Stimulated activated CD8-positive, alpha-beta memory T cell treated with anti-CD3 and anti-CD28 coated beads, Interleukin-4, amount 100 ng/mL, for 48 hours (primary cell): ENCODE measurements at places on chromosomes 3 and 15.

DNA sequence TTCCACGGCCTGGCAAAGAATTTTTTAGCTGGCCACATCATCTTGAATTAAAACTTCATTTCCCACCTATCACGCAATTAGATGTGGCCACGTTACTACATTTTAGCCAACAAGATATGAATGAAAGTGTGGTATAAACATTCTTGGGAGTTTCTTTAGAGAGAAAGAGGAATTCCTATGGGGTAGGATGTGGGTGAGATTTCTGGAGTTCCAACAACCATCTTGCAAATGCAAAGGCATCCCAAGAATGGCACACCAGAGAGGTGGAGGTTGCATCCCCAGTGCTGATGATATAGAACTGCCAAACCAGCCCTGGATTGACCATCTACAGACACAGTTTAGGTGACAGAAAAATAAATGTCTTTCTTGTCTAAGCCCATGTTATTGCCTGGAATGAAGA is 66.3 kb upstream of the AKAP13 start:
- DNase-seq, result no peak

DNA sequence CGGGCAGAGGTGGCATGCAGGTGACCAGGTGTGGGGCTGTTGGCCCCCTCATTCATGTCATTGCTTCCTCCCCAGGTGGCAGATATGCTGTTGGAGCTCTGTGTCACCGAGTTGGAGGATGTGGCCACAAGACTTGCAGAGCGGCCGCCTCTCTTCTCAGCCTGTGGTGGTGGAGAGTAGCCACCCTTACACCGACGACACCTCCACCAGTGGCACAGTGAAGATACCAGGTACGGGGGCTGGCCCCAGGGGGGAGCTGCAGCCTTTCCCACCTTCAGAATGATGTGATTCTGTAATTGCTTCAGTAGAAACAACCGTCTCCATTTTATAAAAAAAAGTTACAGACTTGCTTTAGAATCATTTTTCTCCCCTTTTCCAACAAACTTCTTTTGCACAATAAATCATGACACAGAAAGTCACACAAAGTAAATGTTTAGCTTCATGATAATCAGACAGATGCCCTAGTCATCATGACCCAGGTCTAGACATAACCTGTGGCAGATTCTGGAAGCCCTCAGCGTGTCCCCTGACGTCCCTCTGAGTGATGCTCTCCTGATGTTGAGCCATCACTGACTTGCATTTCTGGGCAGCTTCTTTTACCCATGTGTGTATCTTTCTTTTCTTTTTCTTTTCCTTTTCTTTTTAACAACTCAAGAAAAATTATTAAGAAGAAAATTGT is 76.0 kb upstream of the FAN1 start:
- DNase-seq, result no peak

- no peak for DNase-seq
These were observed 278.3 kb downstream of the TLE3 start for GRCh38 chr15:69819371-69819770.

- DNase-seq, result no peak
These were observed 333.7 kb downstream of the ROBO2 start for GRCh38 chr3:77373619-77374018.

DNA sequence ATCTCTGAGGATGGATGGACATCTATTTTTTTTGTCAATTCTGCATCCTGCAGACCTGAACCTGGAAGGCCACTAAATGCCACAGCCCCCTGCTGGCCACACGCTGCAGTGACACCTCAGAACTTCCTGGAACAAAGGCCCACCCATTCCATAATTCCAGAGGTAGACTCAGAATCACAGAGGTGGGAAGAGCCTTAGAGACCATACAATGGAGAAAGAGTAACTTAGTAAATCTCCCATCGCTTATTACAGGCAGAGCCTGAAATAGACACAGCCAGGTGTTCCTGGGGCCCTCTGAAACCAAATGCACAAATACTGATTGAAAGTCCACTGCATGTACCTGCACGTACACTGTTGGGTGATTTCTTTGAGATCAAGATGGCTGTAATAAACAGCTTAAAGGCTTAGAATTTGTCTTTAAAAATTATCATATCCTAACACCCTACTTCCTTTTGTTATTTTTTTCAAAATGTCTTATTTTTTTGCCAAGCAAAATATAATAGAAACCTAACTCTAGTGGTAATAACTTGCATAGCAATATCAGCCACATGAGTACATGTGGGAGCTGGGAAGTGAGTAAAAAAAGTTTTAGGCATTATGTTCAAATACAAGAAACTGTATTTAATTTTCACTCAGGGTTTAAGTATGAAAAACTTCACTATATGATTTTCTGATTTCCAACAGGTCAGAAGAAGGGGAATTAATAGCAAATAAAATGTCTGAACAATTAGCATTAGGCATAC is 62.7 kb downstream of the EOMES start:
- DNase-seq, result peak; percentile 61

GRCh38 chr3:48268936-48269561 is 28.1 kb downstream of the ZNF589 start:
- DNase-seq, result peak; percentile 83

DNA sequence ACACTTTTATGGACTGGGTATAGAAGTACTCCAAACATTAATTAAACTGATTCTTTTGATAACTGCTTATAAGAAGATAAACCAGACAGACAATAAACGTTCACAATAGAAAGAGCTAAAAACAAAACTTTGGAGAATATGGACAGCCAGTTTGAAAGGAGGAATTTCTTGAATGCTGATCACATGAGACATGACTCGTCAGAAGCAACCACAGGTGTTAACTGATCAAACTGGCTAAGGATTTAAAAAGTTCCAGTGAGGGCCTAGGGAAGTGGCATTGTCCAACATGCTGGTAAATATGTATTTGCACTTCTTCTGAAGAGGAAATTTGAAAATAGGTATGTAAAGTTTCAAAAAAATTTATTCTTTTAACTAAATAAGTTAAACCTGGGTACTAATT is 29.4 kb upstream of the AP3B2 start:
- no peak for DNase-seq

GRCh38 chr15:71226536-71227455 is 111.5 kb downstream of the THSD4 start:
- DNase-seq, result no peak
